Ovary (tissue), 10 donors: ENCODE measurements at places on chromosomes 5 and 9. TPM values are rescaled to one million over a fixed set of nuclear protein-coding genes. Genes with fewer than 3 reads are reported as not detected.

The ARID3C gene
- not detected for polyA plus RNA-seq

The MEGF10 gene
- polyA plus RNA-seq: 1.2 TPM

The SELENOP gene
- polyA plus RNA-seq: 715 TPM

The IER5L gene
- polyA plus RNA-seq: 14.9 TPM

The ENTPD8 gene
- 0.11 TPM for polyA plus RNA-seq
